ENCODE measurements at places on chromosomes 2 and 18.

- DNase-seq = no peak
Measured at GRCh38 chr2:109311771-109312170, 182.8 kb downstream of the SH3RF3 start.

GRCh38 chr18:69494841-69495240 is 94.2 kb downstream of the DOK6 start:
- DNase-seq = no peak

DNA sequence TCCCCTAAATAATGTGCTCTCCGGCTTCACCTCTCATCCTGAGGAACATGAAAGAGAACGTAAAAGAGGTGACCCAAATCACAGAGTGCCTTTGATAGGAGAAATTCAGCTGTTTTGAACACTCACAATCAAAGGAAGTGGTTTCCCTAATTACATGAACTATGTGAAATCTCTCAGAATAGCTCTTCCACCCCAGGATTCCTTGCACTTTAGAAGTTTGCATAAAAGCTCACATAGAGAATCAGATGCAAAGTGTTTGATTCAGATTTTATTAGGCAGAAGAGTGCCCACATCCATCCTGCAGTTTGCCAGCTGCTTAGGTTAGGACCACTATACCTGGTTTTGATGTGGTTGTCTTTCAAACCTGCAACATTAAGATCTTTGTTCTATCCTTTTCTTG is 61.0 kb downstream of the MAP3K20 start:
- no peak for DNase-seq

- DNase-seq = no peak
Measured at GRCh38 chr2:218233543-218233942, 16.6 kb downstream of the ARPC2 start.

DNA sequence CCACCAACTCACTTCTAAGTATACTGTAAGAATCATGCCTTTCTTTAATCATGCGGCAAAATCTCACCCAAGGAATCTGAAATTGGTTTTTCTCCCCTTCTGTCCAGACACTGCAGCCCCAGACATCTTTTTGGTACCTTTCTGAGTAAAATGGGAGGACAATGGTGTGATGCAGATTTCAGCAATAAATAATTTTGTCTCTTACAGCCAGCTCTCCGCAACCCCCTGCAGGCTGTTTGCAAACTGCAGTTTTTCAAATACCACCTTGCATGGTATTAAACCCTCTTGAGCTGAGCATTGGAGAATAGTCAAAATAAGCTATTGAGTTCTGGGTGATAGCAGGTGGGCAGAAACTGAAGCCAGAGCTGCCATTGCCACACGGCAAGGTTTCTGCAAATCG is 32.2 kb downstream of the GPR39 start:
- DNase-seq = no peak

- no peak for DNase-seq
Measured at GRCh38 chr2:195445639-195446038, 211.4 kb upstream of the SLC39A10 start.

- no peak for DNase-seq
Measured at GRCh38 chr2:238286551-238286950, 1.9 kb downstream of the PER2 start.

DNA sequence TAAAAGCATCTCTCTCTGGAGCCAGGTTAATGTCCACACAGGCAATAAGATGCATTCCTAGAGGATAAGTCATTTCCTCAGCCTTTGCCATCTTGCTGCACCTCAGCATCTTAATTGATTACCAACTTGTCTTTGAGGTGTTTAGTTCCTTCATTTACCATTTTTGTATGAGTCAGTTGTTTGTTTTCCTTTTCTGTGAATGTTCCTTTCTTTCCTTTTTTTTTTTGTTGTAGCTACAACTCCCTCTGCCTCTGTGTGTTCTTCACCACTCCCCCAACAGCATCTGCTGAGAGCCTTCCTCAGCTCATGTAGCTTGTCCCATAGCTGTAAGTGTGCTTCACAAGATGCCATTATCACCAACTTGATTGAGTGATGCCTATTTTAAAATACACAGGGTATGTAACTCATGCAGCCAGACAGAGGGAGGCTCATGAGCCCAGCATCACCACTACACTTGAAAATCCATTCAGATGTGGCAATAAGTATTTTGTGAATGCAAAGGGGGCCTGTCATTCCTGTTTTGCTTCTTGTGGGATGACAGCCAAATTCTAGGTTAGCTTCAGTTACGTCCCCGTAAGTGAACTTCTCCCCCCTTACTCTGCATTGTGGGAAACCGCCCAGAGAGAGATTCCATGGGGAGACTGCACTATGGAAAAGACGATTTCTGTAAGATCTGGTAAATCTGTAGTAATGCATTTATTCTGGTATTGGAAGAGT is 315.9 kb upstream of the ZEB2 start:
- no peak for DNase-seq

GRCh38 chr2:137677466-137677865 is 286.8 kb upstream of the HNMT start:
- DNase-seq = no peak

GRCh38 chr2:70009762-70010575 is 48.5 kb upstream of the ASPRV1 start:
- DNase-seq = no peak

- no peak for DNase-seq
Measured at GRCh38 chr2:98441706-98442450, 2.8 kb upstream of the INPP4A start.

DNA sequence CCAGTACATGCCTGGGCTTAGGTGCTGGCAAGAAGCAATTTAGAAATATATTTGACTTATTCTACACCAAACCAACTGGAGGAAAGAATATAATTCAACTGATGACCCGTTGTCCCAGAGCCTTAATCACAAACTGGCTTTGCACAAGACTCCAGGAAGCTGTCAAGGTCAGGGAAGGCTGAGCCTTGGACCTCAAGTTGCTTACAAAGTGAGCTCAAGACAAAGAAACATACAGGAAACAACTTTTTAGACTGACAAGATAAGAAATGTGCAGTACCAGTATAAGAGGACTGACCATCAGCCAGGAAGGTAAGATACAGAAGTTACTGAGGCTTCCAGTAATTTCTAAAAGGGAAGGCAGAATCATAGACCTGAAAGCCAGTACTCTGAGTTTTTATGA is 35.0 kb upstream of the GPR55 start:
- DNase-seq = no peak

DNA sequence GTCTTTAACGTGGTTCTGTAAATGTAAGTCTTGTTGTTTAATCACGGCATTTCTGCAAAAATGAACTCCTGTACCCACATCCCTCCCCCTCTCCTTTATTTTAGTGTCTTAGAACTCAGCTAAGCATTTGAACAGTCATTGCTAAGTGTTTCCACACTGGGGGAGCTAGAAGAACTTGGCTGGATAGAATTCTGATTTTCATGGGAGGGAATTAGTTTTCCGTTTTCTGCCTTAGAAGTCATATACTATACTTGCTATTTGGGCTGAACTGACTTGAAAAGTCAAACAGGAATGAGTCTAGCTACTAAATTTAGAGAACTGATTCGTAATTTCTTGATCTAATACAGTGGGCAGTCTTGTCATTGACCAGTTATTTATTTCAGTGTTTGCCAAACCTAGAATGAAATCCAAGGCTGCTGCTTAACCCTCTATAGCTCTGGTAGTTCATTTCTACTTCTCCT is 61.1 kb downstream of the FMNL2 start:
- DNase-seq = no peak

GRCh38 chr18:62209046-62209445 is 22.0 kb downstream of the RELCH start:
- DNase-seq = no peak
